ENCODE measurements at places on chromosomes 6 and 20. TPM values are rescaled to one million over a fixed set of nuclear protein-coding genes. Genes with fewer than 3 reads are reported as not detected.

DNA sequence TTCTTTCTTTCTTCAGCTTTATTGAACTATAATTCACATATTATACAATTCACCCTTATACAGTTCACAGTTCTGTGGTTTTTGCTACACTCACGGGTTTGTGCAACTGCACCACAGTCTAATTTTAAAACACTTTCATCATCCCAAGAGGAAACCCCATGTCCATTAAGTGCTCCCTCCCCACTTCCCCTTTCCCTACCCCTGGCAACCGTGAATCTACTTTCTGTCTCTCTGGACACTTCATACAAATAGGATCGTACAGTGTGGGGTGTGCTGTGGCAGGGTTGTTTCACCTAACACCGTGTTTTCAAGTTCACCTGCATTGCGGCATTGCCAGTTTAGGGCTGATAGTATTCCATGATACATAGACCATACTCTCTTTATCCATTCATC is 118.8 kb downstream of the PHACTR3 start:
- no peak for DNase-seq

GRCh38 chr20:11712639-11713160 is 205.0 kb upstream of the BTBD3 start:
- no peak for DNase-seq

- DNase-seq: no peak
These were observed 34.3 kb downstream of the GPLD1 start for GRCh38 chr6:24455061-24455460.

The RGL2 gene
- 24.4 TPM for total RNA-seq

The SOX12 gene
- 9.9 TPM for total RNA-seq

The LY6G6D gene
- total RNA-seq: not detected

The ECT2L gene
- total RNA-seq: not detected
